ENCODE measurements at places on chromosomes 5 and 9. TPM values are rescaled to one million over a fixed set of nuclear protein-coding genes. Genes with fewer than 3 reads are reported as not detected.
A peak's percentile ranks its signal among the peaks of the same experiment; 100 is the strongest.

- DNase-seq = no peak
These were observed 261.6 kb downstream of the NFIB start for GRCh38 chr9:14052359-14052758.

DNA sequence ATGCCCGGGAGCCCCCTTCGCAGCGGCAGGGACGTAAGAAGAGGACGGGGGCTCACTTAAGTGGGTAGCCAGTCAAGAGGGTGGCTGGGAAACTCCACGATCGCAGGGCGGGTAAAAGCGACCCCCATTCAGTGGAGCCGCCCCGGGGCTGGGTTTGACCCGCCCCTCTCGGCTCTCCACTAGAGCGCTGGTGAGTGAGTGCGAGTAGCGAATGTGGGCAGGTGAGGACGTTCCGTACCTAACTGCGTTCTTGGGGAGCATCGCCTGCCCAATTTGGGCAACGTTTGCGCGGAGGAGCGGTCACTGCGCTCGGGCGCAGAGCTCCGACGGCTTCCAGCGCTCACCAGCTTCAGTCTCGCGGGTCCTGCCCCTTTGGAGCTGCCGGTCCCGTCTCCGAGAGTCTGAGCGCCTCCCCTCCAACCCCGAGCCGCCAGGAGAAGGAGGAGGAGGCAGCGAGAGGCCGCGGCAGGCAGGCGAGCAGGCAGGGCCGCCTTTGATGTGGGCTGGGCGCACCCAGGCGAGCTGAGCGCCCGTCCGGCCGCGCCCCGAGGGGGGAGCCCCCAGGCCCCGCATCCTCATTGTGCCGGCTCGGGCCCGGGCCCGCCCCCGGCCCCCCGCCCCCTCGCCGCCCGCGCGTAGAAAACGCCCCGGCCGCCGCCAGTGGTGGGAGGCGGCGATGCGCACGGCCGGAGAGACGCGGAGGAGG, at the start of gene FGF18:
FGF18 (plus strand) TSS at position 666 of the 706 bp plus-strand sequence. CDS start 553 bp downstream, outside the sequence.
- DNase-seq = peak; percentile 69

- no peak for DNase-seq
These were observed 345.5 kb upstream of the PAPPA start for GRCh38 chr9:115808108-115808507.

GRCh38 chr5:75567710-75568109, 43.5 kb upstream of the ANKDD1B start:
- peak; percentile 17 for DNase-seq

DNA sequence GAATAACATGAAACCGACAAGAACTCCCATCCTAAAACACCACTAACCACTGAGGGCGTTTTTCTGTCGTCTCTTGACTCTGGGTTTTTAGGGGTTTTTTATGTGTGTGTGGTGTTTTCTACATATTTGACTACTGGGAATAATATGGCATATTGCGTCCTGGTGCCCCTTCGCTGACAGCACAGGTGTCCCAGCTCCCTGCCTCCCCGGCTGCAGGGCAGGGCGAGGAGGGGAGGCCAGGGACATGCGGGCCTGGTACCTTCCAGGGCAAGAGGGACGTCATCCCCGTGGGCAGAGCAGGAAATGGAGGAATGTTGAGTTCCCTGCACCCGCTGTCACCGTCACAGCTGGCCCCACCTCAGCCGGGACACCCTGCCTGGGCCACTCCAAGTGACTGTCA, 34.8 kb downstream of the VAV2 start:
- DNase-seq = no peak

DNA sequence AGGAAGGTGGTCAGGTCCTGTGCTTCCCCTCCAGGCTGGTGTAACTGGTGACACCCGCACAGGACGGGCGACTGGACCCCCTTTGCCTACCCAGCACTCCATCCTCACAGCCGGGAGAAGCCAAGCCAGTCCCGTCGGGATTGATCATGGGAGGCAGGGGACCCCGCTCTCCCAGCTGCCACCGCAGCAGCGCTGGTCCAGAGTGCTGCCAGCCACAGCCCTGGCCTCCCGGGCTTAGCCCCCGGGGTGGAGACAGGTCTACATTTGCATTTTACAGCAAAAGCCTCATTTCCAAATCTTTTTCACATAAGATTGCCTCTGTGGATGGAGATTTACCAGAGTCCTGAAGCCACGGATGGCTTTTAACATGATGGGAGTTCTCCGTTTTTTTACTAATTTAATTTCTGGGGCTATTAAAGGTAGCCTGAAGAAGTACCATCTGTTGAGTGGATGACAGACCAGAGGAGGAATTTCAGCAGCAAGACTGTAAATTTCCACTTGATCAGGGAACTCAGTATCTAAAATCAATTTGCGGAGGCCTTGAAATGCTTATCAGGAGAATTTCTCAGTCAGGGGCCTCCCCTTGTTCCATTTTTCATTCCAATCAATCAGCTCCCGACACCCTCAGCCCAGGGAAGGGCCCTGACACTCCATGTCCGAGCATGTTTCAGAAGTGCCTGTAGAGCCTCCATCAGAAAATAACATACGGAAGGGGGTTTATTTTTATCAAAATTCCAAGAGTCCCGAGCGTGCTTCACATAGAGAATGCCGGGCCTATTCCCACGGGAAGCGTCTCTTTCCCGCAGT, 80.6 kb downstream of the OLFM1 start:
- DNase-seq = no peak

DNA sequence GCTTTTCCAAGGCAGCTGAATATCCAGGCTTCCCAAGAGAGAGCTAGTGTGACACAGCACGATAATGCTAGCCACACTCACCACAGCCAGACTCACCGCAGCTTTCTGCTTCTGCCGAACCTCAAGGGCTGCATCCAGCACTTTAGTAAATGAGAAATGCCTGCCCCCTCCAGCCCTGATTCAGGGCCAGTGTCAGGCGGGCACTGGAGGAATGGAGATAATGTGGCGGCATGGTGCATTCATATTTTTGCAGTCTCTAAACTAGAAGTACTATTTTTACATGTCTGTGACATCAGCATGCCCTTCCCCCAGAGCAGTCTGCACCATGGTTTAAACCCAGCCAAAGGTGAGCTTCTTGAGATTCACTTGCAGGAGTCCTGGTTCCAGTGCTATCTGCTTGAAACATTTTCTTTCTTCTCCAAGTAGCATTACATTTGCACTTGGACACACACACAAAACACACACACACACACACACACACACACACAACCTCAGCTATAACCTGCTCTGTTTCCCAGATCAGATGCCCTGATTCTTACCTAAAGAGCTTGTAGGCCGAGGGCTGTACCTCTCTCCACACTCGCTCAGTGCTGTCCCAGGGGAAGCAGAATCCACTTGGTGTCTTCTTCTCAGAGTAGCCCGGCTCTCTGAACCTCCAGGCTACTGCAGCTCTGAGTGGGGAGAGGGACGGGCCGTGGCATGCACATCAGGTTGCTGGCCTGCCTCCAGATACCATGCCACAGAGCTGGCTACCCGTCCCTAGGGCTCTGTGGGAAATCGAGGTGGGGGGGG, at the start of gene FGF1:
FGF1 (minus strand) TSS at position 673 of the 792 bp plus-strand sequence. CDS start 71,963 bp downstream, outside the sequence.
- no peak for DNase-seq

GRCh38 chr5:124841829-124842712, 95.6 kb upstream of the ZNF608 start:
- no peak for DNase-seq

DNA sequence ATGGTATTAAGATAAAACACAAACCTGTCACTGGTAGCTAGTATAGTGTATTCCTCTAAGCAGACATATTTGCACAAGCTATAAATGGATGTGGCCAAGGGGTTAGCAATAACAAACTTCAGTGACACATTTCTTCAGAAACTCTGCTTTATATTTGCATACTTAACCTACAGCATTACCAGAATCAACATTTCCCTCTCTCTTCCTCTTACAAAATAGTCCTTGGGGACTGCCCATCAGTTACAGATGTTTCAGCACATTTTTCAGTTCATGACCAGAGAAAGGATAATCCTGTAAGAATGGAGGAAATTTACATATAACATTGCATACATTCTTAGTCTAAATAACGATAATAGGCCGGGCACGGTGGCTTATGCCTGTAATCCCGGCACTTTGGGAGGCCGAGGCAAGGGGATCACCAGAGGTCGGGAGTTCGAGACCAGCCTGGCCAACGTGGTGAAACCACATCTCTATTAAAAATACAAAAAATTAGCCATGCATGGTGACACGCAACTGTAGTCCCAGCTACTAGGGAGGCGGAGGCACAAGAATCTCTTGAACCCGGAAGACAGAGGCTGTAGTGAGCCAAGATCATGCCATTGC, 25.3 kb upstream of the SLC1A1 start:
- no peak for DNase-seq

GRCh38 chr5:145347026-145347616, 488.0 kb downstream of the PRELID2 start:
- peak; percentile 43 for DNase-seq

GRCh38 chr5:138943599-138944173, 68.6 kb upstream of the LRRTM2 start:
- DNase-seq = no peak

- DNase-seq = no peak
These were observed 53.3 kb upstream of the FAM169A start for GRCh38 chr5:74919487-74919886.

GRCh38 chr9:107337676-107338590, 54.9 kb downstream of the RAD23B start:
- DNase-seq = no peak

DNA sequence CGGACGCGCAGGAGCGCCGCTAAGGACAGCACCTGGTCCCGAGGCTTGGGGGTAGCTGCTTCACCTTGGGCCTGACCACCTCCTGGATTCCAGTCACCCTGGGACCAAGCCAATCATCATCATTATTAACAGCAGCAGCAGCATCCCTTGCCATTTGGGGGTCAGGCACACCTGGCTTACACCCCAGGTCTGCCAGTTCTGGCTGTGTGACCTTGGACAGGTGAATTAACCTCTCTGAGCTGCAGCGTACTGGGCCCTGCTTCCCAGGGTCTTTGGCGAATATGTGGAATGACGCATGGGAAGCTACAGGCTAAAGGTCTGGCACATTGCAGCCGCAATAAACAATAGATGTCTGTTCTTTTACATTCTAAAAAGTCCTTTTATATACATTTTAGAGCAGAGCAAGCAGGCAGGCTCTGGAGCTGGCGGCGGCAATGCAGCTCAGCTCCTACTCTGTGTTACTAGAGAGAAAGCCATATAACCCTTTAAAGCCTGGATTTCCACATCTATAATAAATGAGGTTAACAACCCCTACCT, 97.8 kb upstream of the CPLX2 start:
- no peak for DNase-seq

GRCh38 chr5:932628-933250, 40.1 kb downstream of the TRIP13 start:
- no peak for DNase-seq

DNA sequence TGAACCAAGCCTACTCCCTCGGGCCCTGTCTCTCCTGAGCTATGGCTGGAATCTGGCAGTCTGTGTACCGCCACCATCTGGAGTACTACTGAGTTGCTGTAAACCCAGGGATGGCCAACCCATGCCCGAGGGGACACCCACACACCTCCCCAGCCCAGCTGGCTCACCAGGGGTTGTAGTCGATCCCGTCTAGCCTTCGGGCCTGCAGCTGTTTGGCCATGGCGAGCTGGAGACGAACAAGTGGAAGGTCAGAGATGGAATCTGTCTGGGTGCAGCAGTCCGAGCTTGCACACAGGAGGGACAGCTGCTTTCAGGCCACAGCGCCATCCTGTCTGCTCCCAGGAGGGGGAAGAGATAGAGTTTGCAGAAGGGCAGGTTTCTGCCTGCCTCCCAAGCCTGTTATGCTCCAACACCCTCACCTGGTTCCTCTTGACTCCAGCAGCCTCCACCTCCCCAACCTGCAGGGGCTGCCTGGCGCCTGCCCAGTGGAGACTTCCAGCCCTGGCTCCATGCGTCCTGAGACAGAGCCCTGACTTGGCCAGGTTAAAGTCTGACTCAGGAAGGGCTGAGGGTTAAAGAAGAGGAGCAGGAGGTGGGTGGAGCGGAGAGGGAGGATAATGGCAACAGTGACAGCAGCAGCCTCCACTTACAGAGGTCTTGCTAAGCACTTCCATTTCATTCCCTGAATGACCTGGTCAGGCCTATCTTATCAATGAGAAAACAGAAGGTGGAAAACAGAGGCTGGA, 15.8 kb upstream of the SPOUT1 start:
- DNase-seq = no peak

GRCh38 chr5:149887622-149888183, 56.9 kb downstream of the PDE6A start:
- DNase-seq = peak; percentile 35

DNA sequence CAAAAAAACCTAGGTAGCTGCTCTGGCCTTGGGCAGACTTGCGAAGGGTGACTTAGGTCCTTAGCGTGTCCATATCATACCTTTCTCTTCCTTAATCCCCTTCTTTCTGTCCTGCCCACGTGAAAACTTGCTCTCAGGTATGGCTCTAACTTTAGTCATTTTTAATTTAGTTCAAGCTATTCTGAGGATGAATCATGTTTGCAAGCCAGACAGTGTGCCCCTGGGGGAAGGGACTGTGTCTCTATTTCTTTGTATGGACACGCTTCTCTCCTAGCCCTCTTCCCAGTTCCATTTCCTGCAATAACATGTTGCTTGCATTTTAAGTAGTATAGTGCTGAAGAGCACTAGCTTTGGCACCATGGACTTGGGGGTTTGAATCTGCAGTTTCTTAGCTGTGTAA, 120.6 kb downstream of the PTTG1 start:
- DNase-seq = no peak

DNA sequence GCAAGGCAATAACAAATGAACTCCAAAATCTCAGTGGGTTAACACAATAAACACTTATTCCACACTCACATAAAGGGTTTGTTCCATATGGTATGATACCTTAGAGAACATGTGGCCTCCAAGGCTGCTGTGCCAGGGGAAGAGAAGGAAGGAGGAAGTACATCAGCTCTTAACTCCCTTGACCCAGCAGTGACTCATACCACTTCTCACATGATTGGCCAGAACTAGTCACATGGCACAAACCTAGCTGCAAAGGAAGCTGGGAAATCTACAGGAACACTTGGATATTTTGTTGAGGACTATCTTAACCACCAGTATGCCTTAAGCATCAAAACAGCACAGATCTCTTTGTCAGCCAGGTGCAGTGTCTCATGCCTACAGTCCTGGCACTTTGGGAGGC, 99.3 kb downstream of the SLIT3 start:
- DNase-seq = no peak

DNA sequence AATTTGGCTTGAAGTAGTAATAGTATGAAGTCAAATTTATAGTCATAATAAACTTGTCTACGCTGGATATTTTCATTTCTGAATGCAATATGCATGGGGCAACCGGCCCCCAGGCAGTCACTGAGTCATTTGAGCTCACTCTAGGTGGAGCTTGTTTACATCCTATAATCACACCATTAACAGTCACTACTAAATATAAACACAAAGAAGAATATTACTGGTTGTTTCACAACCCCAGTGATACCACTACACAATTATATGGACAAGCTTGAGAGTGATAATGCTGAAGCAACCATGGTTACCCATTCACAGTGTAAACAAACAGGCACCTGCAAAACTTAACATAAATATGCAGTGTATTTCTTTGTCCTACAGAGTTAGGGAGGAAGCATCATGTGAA, 68.7 kb downstream of the MARCHF3 start:
- no peak for DNase-seq

- no peak for DNase-seq
These were observed 34.2 kb downstream of the ABLIM3 start for GRCh38 chr5:149175346-149176105.

HSPB3 gene
- not detected for total RNA-seq

NAIF1 gene
- 9.0 TPM for total RNA-seq

GMCL2 gene
- not detected for total RNA-seq

ZNF879 gene
- 1.4 TPM for total RNA-seq

RGS7BP gene
- not detected for total RNA-seq

NEUROG1 gene
- not detected for total RNA-seq

PSAT1 gene
- 69.5 TPM for total RNA-seq

TOR4A gene
- total RNA-seq = 51.8 TPM

SMIM33 gene
- not detected for total RNA-seq

WNK2 gene
- 85.7 TPM for total RNA-seq

WNT8A gene
- not detected for total RNA-seq

UTP15 gene
- 47.5 TPM for total RNA-seq

ANKRD20A1 gene
- total RNA-seq = 3.0 TPM

C5orf46 gene
- 0.97 TPM for total RNA-seq

RANBP3L gene
- not detected for total RNA-seq
